ENCODE measurements at places on chromosomes 7 and 10.

DNA sequence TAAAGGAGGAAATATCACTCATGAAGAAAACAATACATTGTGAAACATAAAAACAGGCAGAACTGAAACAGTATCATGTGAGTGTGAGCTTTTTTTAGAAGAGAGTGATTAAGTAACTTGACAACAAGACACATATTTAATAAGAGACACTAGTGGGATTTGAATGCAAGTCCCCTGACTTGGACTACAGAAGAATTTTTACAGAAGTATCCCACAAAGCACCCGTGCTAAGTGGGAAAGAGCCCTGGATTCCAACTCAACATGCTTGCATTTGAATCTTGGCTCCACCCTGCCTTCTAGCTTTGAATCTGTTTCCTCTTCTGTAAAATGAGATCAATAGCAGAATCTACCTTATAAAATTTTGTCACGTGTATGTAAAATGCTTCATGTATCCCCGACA lies 166.2 kb downstream of the ZNF365 start:
- no peak for DNase-seq

- DNase-seq, result no peak
Measured at GRCh38 chr10:123748711-123749110, 82.6 kb downstream of the GPR26 start.

GRCh38 chr7:79790656-79791262 lies 337.3 kb upstream of the MAGI2 start:
- no peak for DNase-seq

- DNase-seq, result no peak
Measured at GRCh38 chr7:27518561-27519350, 143.9 kb downstream of the HIBADH start.

GRCh38 chr7:41188163-41189130 lies 514.4 kb downstream of the INHBA start:
- peak; percentile 86 for DNase-seq

DNA sequence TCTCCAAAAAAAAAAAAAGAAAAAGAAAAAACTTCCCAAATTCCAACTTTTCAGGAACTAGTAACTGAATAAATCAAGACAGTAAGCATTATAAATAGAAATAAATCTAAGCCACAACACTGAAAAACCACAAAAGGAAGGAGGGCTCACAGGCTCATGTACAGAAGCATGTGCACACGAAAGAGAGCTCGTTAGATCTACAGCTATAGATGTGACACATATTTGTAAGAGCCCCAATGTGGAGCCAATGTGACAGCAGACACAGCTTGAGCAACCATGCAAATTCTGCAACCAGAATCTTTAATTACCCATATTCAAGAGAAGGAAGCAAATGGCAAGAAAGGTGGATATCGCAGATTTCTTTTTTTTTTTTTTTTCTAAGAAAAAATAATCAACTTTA lies 94.7 kb downstream of the SORBS1 start:
- no peak for DNase-seq

DNA sequence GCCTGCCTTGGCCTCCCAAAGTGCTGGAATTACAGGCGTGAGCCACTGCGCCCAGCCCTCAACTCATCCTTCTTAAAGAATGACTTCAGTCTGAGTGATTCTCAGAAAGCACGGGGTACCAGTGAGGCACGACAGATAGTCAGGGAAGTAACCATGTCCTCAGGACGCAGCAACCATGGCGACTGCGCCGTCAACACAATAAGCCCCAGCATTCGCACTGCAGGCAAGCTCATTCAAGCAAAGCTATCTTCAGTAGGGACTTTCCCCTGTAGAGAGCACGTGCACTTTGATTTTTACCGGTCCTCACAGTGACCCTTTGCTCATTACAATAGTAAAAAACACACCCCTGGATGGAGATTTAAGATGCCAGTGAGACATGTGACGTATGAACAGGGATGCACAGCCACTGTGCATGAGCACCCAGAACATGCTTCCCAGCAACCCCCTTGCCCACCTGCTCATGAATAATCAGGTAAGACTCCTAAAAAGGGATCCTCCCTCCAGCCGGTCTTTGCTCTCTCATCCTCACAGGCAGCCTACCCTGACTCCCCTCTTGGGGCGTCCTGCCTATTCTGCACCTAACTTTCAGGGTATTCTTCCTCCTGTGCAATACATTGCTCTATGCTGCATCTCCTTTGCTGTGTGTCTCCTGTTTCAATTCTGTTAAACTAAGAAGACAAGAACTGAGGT lies 9.1 kb downstream of the WDR86 start:
- no peak for DNase-seq

GRCh38 chr7:123522066-123522465 lies 12.3 kb downstream of the IQUB start:
- DNase-seq, result no peak

GRCh38 chr7:6589151-6589828 lies 531 bp upstream of the INTS15 start:
- DNase-seq, result no peak

DNA sequence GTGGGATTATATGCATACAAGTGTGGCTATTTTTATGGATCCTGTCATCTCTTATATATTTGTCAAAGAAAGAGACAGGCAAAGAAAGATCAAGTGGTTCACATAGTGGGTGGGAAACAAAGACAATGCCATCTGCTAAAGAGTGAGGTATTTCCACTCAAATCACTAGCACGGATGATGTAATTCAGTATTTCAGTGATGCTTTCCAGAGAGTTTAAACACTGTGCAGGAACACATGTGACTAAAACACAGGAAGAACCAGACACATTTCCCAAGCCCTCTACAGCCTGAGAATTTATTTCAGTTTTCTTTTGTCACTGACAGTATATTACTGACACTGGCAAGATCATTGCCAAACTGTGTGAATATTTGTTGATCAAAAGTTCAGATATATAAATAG lies 885.7 kb upstream of the CELF2 start:
- no peak for DNase-seq

- no peak for DNase-seq
Measured at GRCh38 chr7:138872576-138872975, 74.6 kb upstream of the ATP6V0A4 start.

DNA sequence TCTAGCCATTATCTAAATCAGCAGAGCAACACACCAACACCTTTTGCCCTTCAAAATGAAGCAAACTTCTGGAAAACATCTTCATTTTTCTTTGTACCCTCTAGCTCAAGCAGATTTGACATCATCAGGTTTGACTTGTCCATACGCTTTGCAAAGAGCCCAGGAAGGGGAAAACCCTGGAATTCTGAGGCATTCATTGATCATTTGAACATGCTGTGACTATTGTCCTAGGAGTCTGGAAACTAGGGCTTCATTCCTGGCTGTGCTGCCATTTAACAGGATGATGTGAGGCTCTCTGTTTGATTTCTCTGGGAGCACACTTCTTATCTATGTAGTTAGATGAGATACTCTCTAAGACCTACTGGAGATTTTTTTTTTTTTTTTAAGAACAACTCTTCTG lies 23.5 kb downstream of the GATA3 start:
- no peak for DNase-seq

DNA sequence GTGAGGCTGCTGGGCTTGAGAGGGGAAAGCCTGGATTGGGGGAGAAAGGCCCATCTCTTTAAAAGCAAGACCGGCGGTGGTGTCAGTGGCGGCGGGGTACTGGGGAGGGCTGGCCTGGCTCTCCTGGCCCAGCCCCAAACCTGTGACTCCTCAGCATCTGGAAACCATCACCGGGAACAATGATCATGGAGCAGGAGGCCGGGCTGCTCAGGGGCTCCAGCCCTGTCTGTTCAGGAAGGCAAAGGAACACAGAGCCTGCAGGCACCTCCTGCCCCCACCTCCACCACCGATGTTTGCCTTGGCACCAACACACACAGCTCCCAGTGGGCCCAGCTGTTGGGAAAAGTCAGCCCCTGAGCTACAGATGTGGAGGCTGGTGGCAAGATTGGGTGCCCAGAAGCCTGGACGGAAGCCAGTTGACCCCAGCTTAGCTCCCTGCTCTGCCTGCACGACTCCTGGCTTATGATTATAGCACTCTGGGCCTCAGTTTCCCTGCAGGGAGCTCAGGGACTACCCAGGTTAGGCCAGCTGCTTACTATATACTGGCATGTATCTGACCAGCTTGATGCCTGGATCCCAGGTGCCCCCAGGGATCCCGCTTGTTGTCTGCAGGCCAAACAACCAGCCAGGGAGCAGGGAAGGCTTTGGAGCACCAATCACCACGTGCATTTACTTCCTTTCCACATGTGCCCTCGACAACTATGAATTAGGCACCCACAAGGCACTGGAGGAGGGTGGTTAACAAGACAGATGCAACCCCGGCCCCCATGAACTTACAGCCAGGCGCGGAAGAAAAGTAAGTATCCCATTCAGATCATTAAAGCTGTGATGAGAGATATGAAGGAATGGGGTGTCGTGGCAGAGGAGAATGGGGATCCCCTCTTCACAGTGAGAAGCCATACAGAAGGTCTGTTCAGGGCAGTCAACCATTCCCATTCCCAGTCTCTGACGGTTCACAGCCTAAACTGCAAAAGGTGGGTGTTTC lies 37.3 kb downstream of the ZCCHC24 start:
- DNase-seq, result no peak

GRCh38 chr10:104300736-104301292 lies 31.8 kb downstream of the GSTO2 start:
- DNase-seq, result peak; percentile 30

GRCh38 chr10:53023411-53023810 lies 250.8 kb upstream of the MBL2 start:
- DNase-seq, result no peak

- DNase-seq, result no peak
Measured at GRCh38 chr10:128894641-128895040, 572.4 kb upstream of the MGMT start.

GRCh38 chr7:123024989-123025758 lies 29.7 kb upstream of the TAS2R16 start:
- DNase-seq, result no peak

- DNase-seq, result no peak
Measured at GRCh38 chr7:95525503-95525902, 39.8 kb downstream of the ASB4 start.

DNA sequence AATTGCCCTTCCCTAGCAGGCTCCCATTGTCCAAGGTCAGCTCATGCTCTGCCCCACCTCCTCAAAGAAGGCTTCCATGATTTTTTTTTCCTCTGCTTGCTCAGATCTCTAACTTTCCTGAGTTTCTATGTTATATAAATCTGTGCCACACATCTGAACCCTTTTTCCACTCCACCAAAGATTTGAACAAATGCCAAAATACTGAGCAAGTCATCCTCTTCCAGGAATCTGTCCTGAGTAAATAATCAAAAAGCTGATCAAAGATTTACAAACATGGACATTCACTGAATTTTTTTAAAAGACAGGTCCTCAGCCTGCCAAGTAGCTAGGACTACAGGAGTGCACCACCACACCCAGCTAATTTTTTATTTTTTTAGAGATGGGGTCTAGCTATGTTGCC lies 102.8 kb upstream of the ARID5B start:
- DNase-seq, result no peak

- DNase-seq, result peak; percentile 42
Measured at GRCh38 chr7:148561099-148561498, 29.5 kb upstream of the C7orf33 start.

DNA sequence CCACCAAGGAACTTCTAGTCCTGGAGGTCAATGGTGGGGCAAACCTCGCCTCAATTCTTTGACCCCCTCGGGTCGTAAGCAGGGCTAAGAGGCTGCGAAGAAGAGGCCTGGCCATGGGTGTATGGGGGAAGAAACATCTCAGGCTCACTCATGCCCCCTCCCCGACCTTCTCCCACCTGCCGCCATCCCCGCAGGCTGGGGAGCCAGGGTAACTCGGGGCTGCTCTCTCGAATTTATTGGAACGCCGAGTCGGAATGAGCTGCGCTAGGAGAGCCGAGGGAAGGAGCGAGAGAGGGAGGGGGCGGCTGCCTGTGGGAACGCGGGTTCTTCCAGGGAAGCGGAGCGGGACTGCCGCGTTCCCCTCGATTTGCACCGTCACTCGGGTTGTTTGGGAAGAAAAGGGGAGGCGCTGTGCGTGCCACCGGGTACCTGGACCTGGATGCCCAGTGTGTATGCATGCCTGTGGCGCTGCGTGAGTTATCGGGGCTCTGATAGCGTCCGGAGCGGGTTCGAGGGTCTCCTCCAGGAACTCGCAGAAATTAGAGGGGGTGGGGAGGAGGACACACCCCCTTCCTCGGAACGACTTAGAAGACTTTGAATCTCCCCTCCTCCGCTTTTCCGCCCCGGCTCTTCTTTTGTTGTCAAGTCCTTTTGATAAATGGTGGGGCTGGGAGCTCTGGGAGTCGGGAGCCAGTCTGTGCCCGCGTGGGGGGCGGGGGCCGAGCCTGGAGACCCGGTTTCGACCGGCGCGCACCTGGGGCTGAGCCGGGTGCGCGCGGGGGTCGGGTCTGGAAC lies 1.8 kb upstream of the ZNF503 start:
- DNase-seq, result peak; percentile 91

DNA sequence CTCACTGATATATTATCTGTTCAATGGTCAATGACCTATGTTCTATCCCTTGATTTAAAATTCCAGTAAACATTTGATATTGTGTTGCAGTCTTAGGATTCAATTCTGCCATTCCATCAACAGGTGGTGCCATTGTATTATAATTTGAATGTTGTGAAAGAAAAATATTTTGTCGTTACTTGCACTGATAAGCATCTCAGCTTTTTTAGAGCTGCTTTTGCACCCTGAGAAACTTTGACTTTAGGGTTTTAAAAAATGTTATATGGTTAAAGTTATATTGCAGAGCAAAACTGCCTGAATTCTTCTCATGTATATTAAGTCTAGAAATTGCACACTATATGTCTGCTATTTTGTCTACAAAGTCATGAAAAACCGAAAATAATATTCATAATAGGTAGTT lies 18.8 kb upstream of the MINDY3 start:
- peak; percentile 70 for DNase-seq

DNA sequence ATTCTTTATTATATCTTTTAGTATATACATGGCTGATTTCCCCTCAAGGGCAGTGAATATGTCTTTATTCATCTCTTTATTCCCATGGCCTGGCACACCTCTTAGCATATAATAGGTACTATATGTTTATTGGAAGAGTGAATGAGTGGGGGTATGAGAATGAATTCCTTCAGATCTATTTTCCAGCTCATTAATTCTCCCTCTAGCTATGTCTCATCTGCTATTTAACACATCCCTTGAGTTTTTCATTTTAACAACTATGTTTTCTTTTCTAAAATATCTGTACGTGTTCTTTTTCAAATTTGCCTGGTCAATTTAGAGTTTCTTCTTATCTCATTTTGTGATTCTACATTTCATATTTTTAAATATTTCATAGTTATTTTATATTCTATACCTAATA lies 14.4 kb downstream of the HPS1 start:
- DNase-seq, result no peak

- no peak for DNase-seq
Measured at GRCh38 chr7:99137411-99138180, 6.3 kb downstream of the SMURF1 start.

GRCh38 chr10:75083972-75084833 lies 27.3 kb upstream of the SAMD8 start:
- DNase-seq, result no peak

GRCh38 chr7:129864042-129864441 lies 88.7 kb downstream of the UBE2H start:
- no peak for DNase-seq

GRCh38 chr10:86447432-86447831 lies 74.2 kb downstream of the WAPL start:
- no peak for DNase-seq
